Activated naive CD8-positive, alpha-beta T cell treated with anti-CD3 and anti-CD28 coated beads, Interleukin-2, amount 10 ng/mL, durations not matched to agents 7 days and 5 days (primary cell): ENCODE measurements at places on chromosomes 5 and 9.
A peak's percentile ranks its signal among the peaks of the same experiment; 100 is the strongest.

- no peak for DNase-seq
Observed at GRCh38 chr5:95217351-95217750, 67.5 kb downstream of the MCTP1 start.

GRCh38 chr5:140225396-140225795, 50.4 kb downstream of the CYSTM1 start:
- no peak for DNase-seq

GRCh38 chr5:64861281-64861680, 92.6 kb downstream of the CWC27 start:
- DNase-seq: no peak

DNA sequence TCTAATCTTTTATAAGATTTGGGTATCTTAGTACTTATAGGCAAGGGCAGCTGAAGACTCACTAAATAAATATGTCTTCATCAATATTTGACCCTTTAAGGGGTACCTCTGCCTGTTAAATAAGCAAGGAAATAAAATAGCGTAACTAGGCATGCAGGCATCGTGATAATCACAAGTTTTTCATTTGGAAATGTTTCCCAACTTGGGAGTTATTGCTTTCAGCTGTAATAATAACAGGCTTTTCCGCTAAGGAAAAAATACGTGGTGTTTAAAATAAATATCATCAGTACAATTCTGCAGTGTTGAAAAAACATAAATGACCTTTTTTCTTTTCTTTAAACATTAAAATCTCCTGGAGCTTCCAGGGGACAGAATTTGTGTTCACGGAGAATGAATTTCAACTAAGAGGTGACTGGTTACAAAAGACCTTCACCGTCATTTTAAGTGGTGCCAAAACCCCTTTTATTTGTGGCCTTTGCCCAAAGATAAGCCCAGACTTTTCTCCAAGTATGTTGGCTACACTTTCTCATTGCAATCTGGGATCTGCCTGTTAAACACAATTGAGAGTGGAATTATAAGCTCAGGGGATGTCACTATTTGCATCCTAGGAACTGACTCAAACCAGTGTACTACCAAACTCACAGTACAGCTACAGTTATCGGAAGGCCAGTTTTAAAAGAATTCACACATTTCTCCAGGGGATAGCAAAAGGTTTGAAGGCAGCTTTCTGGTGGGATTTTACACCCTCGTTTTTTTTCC, 218.6 kb downstream of the FBXL7 start:
- DNase-seq: no peak

DNA sequence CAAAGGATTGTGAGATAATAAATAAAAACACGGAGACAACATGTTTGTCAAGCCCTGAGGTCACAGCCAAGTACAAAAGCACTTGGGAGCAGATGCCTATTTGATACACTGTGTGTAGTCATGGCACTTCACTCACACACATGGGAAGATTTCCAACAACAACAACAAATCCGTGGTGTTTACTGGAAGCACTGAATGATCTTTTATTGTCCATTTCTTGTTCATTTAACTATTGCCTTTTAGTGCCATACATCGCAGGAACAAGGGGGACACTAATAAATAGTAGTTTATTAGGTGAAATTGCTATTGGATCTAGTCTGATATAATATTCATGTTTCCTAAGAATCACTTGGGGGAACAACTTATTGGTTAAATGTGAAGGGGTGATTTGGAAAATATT, 20.4 kb upstream of the GDNF start:
- no peak for DNase-seq

DNA sequence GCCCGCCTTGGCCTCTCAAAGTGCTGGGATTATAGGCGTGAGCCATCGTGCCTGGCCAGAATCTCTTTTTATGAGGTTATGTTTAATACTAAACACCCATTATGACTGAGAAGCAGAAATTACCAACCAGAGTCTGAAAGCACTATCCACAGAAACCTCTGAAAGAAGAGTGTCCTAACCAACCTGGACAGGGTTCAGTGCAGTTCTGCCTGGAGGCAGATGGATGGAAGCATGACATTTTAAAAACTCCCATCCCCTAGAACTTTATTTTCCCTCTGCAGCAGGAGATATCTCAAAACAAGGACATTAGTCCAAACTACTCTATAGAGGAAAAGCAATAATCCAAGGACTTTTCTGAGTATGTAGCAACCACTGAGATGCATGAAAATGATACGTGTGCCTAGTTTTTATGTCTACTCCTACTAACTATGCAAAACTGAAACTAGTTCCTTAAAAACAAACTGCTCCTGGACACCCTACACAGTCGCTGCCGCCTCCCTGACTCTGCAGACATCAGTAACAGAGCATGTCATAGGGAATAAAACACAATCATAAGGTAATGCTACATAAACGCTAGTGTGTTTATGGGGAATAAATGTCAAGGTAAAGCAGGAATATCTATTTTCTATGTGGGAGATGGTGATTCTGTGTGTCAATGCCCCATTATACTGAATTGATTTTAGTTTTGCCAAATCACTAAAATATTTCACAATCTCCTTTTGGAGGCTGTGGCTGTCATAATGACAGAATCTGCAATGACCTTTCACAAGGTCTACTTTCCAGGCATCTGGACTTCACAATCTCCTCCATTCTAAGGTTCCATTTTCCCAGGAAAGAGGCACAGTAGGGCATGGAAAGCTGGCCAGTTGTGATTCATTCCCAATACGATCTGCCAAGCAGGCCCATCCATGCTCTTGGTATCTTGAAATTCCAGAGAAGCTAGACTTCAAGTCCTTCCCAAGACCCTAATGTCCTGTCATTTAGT, 122.8 kb downstream of the SIL1 start:
- no peak for DNase-seq

GRCh38 chr9:132143359-132143758, 18.5 kb upstream of the NTNG2 start:
- no peak for DNase-seq

- DNase-seq: no peak
Observed at GRCh38 chr9:104743376-104743985, 4.0 kb upstream of the NIPSNAP3A start.

DNA sequence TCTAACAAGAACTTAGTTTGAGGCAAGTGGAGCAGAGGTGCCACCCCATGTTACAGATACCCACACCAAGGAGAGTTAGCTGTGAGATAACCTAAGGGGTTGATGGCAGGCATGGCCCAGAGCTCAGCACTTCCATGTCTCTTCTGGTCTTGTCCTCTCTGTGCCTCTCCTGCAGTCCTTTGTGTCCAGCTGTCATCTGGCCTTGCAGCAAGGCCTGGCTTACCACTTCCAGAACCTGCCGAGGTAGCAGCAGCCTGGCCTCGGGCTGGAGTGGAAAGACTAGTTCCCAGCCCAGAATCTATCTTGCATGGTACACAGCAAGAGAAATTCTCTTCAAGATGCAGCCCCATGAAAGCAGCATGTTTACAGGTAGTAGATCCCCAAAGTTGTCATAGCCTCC, 41.5 kb downstream of the PIP5K1B start:
- DNase-seq: no peak

- no peak for DNase-seq
Observed at GRCh38 chr9:98168941-98169488, 23.4 kb downstream of the CORO2A start.

- no peak for DNase-seq
Observed at GRCh38 chr5:131357739-131358561, 94.1 kb downstream of the CDC42SE2 start.

DNA sequence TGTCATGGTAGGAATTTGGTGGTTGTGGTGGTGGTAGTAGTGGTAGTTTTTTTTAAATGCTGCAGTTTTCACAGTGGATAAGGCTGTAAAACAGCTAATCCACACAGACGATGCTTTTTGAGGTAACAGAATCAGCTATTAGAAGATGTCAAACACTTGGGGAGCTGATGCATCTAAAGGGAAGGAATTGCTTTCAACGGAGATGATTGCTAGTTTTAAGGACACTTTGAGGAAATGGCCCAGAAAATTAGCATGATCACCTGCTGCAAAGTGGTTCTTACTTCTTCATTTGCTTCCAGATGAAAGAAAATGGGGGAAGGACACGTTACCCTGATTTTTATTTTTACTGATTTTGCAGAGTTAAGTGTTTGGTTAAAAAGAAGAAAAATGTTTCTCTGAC, 178.2 kb upstream of the ATP10B start:
- no peak for DNase-seq

GRCh38 chr9:88072831-88073375, 65.4 kb downstream of the SPATA31C2 start:
- no peak for DNase-seq

DNA sequence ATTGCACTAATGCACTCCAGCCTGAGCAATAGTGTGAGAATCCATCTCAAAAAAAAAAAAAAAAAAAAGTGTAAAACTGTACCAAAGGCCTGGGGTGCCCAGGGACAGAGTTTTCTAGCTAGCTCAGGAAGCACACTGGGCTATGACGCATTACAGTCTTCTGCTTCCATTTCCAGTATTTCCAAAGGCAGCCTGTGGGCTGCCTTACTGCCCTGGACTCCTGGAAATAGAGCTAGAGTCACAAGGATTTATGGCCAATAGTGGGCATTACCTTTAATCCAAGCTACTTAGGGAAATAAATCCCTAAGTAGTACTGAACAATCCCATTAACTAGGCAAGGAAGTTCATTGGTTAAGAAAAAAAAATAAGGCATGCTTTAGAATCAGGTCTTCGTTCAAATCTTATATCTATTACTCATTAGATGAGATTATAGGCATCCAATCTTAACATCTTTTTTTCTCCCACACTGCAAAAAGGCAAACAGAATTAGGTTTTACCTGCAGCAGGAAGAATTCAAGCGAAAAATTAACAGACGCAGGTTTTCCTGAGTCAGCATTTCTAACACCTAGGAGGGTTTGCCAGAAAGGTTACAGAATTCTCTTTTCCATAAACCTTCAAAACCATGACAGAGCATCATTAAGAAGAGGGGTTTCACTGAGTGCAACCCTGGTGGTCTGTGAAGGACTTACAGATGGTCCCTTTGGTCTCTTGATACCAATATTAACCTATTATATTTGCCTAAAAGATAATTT, 85.6 kb upstream of the CCDC112 start:
- no peak for DNase-seq

DNA sequence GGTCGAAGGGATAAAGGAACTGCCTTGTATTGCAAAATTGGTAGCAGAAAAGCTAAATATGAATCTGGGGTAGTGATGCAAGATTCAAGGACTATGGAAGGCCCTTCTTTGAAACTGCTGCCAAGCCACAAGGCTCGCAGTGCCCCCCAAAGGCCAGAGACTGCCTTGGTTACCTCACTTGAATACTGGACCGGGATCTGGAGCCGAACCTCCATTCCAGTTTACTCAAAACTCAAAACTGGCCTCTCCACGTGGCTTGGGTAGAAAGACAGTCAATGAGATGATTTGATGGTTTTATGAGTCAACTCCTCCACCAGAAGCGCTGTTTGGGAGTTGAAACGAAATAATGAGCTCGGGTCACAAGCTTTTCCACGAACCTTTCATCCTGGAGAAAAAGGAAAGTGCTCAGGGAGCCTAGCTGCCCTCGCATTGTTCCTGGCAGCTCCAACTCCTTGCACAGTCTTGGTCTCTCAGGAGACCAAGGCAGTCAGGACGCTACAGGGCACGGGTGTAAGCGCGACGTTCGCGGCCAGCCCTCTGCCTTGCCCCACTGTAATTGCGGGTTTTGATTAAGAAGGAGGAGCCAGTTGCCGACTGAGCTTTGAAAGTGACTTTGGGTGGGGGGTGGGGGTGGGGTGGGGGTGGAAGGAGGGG, 2.8 kb downstream of the ST8SIA4 start:
- no peak for DNase-seq

DNA sequence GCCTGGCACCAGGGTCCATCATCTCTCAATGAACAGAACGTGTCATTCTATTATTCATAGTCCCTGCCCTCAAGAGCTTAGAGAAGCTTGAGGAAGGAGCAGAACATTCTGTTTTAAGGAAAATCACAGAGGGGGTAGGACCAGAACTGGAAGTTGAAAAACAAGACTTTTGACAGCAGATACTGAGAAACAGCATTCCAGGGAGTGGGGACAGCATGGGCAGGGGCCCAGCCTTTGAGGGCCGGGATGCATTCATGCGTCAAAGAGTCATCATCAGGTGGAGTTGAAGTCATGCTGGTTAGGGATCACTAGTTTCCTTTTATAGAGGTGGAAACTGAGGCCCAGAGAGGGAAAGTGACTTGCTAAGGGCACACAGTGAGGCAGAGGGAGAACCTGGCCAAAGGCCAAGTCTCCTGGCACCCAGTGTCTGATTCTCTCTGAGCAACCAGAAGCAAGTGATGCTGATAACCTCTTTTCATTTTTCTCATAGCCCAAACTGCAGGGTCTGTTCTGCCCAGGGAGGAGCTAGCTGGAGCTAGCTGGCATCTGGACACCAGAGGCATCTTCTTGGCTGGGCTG, 41.5 kb upstream of the STXBP1 start:
- no peak for DNase-seq

GRCh38 chr9:83620841-83621636, 1.9 kb upstream of the IDNK start:
- peak; percentile 41 for DNase-seq

GRCh38 chr9:134570711-134571325, 70.8 kb upstream of the COL5A1 start:
- peak; percentile 16 for DNase-seq

- no peak for DNase-seq
Observed at GRCh38 chr9:34624475-34625185, 4.2 kb downstream of the ARID3C start.

DNA sequence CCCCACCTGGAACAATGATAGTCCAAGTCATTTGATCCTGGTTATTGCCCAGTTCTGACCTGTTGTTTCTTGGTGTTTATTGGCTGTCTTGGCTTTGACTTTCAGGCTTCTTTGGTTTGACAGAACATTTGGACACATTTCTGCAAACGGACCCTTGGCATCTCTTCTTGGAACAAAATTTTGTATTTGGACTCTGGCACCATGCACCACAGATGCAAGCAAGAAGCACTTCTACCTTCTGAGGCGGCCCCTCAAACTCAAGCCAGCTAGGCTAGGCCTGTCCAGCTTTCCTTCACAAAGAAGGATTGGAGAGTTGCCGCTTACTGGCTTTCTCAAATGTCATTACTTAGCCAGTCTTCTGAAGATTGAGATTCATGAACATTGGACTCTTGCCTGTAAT, 23.1 kb upstream of the FGF10 start:
- no peak for DNase-seq

DNA sequence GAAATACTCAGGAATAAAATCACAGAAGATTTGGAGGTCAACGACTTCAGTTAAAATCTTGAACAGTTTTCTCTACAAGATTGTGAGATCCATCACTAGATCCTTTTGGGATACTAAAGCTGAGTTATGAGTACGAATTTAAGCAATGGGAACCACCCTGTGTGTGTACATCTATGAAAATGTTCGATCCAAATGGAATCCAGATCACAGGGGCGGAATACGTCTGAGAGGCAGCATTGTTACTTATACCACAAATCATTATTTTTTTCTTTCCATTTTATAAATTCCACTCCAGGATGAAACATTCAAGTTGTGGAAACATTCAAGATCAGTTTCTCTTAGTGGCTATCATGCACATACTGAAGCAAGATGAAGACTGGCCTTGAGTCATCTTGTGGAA, 239.3 kb upstream of the PAPPA start:
- no peak for DNase-seq

- DNase-seq: no peak
Observed at GRCh38 chr5:55495216-55495615, 39.5 kb downstream of the PLPP1 start.

- DNase-seq: no peak
Observed at GRCh38 chr5:4104831-4105597, 509.4 kb downstream of the IRX1 start.
